ENCODE measurements at places on chromosomes 4 and X.

- DNase-seq: no peak
Measured at GRCh38 chr4:8595237-8596087, 2.9 kb downstream of the CPZ start.

DNA sequence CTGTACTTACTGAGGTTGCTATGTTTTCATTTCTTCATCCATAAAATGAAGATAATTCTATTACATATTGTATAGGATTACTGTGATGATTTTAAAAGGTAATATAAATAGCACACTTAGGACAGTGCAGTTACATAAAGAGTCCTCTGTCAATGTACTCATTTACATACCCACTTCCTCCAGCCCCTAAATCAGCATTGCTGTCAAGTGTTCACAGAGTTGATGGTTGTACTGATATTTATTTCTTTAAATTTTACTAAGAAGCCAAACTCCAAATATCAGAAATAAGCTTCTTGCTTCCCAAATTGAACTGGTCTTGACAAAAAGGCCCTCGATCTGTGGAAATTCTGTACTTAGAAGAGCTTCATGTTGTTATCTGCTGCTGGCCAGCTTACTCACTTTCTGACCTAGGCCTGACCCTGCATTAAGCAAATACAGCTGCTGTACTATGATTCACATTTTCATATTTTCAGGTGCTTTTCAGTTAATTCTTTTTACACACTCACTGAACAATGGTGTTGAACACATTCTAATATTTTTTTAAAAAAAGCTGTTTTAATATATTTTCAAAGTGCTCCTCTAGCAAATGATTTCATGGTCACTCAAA, 259.6 kb downstream of the UNC5C start:
- no peak for DNase-seq

DNA sequence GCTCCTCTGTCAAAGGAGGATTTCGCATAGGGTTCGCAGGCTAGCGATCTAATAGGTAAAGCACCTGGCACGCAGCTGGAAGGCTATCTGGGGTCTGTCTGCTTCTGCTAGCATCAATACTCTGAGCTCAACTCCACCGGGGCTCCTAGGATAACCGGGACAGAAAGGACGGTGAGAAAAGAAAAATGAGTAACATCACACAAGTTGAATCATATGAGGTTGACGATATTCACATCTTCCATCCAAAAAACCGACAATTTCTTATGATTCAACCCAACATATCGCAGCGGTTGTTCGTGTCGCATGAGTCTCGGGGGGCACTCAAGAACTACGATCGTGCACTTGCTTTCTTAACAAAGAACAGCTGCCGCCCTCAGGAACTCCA, 1.8 kb downstream of the PROM1 start:
- no peak for DNase-seq

DNA sequence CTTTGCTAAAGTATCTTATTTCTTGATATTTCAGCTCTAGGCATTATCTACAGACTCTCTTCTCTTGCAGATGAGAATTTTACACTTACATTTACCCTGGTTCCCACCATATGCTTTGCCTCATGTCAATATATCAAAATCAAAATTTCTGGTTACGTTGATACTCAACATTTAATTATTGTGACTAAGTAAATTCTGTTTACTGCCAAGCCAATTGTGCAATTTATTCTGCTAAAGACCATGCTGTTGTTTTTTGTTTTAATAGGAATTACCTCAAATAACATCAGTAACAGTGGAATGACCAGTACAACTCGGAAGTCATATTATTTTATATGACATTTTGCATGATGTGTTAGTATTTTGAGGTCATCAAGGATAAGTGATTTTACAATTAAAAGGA, 125.5 kb downstream of the IL15 start:
- DNase-seq: no peak

DNA sequence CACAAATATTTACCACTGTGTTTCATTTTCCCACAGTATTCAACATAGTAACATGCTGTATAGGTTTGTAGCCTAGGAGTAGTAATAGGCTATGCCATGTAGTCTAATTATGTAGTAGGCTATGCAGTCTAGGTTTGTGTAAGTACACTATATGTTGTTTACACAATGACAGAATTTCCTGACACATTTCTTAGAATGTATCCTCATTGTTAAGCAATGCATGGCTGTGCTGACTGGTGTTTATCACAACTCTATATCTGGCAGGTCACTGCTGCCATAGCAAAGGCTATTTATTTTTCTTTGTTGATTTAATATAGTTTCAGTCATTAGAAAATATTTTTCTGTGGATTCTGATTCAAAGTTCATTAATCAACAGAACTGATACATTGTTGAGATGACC, 108.3 kb upstream of the TEX13A start:
- no peak for DNase-seq

GRCh38 chrX:120568035-120568434, 7.3 kb upstream of the CUL4B start:
- no peak for DNase-seq

GRCh38 chrX:87664381-87664780, 146.8 kb downstream of the KLHL4 start:
- no peak for DNase-seq

GRCh38 chr4:153547520-153547919, 81.4 kb downstream of the TMEM131L start:
- no peak for DNase-seq

DNA sequence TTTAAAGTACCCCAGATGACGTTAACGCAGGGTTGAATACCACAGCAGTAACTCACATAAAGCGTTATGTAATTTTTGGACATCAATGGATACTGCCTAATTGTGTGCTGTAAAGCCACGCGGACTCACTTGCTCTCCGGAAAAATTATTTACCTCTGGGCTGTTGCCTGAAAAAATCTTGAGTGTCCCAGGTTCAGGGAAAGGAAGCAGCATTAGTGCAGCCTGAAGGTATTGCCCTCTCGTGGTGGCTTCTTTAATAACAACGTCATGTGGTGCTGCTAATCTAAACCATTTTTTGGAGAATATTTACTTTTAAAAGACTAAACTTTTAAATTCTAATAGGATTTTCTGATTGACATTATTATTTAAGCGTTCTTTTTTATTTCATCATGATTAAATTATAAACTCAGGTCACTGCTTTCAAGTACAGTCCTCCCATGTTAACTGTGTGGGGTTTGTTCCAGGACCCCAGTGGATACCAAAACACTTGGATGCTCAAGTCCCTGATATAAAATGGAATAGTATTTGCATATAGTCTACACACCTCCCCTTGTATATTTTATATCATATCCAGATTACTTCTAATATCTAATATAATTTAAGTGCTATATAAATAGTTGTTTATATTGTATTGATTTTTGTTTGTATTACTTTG, 384.8 kb downstream of the FAM133A start:
- peak; percentile 0 for DNase-seq

- DNase-seq: peak; percentile 75
Measured at GRCh38 chr4:41360214-41360920, 103.6 kb downstream of the UCHL1 start.

Measured in C1 segment of cervical spinal cord (tissue), 14 donors.